ENCODE measurements at places on chromosomes 4 and X. TPM values are rescaled to one million over a fixed set of nuclear protein-coding genes. Genes with fewer than 3 reads are reported as not detected.

- H3K27ac ChIP-seq = no peak overlapping the region
- H3K4me1 ChIP-seq = no peaks in the 10 kb centered on the region
- H3K36me3 ChIP-seq = no peaks in the 10 kb centered on the region
- no peak overlapping the region for H3K4me3 ChIP-seq
- no peaks in the 10 kb centered on the region for H3K27me3 ChIP-seq
Measured at GRCh38 chrX:7223271-7223670, 75.3 kb upstream of the PUDP start.

GRCh38 chr4:159328766-159329165 lies 225.9 kb downstream of the RAPGEF2 start:
- peaks cover 31% of the 10 kb centered on the region for H3K36me3 ChIP-seq
- no peaks in the 10 kb centered on the region for H3K4me1 ChIP-seq
- no peak for DNase-seq
- no peak overlapping the region for H3K4me3 ChIP-seq
- no peaks in the 10 kb centered on the region for H3K27me3 ChIP-seq

GRCh38 chr4:56220261-56220660 lies 167.0 kb downstream of the AASDH start:
- no peak for DNase-seq
- H3K27ac ChIP-seq = no peak overlapping the region
- no peaks in the 10 kb centered on the region for H3K36me3 ChIP-seq
- H3K27me3 ChIP-seq = no peaks in the 10 kb centered on the region

GRCh38 chr4:2411786-2412510 lies 6.5 kb downstream of the ZFYVE28 start:
- H3K27me3 ChIP-seq = no peaks in the 10 kb centered on the region
- H3K27ac ChIP-seq = peak overlapping the region; percentile 67
- H3K36me3 ChIP-seq = no peaks in the 10 kb centered on the region
- no peak overlapping the region for H3K4me3 ChIP-seq
- no peak for DNase-seq
- peaks cover 39% of the 10 kb centered on the region for H3K4me1 ChIP-seq

DNA sequence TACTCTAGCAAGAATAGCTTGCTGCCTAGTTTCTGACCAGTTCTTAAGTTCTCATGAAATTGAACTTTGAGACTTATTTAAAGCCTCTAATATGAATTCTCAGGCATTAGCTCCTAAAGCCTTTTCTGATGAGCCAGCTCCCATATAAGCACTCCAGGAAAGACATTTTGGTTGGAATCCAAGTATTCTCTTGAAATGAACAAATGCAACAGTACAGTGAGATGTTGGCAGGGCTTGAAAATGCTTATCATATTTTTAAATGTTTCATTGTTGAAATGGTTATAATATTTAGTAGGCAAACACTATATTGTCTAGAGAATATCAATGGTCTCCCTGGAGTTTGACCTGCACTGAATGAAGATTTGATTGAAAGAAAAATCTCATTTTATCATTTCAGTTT lies 240.3 kb downstream of the ANK2 start:
- H3K36me3 ChIP-seq = peaks cover 17% of the 10 kb centered on the region
- no peak overlapping the region for H3K4me3 ChIP-seq
- no peak overlapping the region for H3K27ac ChIP-seq
- H3K27me3 ChIP-seq = no peaks in the 10 kb centered on the region
- no peak for DNase-seq
- H3K4me1 ChIP-seq = peaks cover 26% of the 10 kb centered on the region

DNA sequence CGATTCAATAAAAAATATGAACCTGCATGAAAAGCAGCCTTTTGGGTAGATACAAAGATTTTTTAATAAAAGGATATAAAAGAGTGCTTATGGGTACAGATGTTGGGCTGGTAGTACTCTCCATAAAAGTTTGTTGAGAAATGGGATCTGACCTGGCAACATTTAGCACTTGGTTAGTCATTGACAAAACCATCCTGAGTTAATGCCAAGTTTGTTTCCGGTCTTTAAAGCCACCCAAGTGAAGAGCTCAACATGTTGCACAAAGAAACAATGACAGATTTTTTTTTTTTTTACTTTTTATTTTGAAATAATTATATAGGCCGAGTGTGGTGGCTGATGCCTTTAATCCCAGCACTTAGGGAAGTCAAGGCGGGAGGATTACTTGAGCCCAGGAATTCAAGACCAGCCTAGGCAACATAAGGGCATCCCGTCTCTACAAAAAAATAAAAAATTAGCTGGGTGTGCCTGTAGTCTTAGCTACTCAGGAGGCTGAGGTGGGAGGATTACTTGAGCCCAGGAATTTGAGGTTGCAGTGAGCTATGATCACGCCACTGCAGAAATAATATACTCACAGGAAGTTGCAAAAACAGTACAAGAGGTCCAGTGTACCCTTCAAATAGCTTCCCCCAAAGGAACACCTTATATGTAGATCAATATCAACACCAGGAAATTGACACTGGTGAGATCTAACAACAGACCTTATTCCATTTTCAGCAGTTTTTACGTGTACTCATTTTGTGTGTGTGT lies 16.6 kb downstream of the CHST7 start:
- H3K27ac ChIP-seq = peak overlapping the region; percentile 9
- H3K4me1 ChIP-seq = no peaks in the 10 kb centered on the region
- DNase-seq = no peak
- H3K4me3 ChIP-seq = no peak overlapping the region
- no peaks in the 10 kb centered on the region for H3K27me3 ChIP-seq
- no peaks in the 10 kb centered on the region for H3K36me3 ChIP-seq

GRCh38 chrX:111131572-111131971 lies 35.6 kb downstream of the PAK3 start:
- H3K4me1 ChIP-seq = no peaks in the 10 kb centered on the region
- H3K27me3 ChIP-seq = no peaks in the 10 kb centered on the region
- no peak overlapping the region for H3K4me3 ChIP-seq
- no peaks in the 10 kb centered on the region for H3K36me3 ChIP-seq

CTAG1A gene
- total RNA-seq = not detected

DNA sequence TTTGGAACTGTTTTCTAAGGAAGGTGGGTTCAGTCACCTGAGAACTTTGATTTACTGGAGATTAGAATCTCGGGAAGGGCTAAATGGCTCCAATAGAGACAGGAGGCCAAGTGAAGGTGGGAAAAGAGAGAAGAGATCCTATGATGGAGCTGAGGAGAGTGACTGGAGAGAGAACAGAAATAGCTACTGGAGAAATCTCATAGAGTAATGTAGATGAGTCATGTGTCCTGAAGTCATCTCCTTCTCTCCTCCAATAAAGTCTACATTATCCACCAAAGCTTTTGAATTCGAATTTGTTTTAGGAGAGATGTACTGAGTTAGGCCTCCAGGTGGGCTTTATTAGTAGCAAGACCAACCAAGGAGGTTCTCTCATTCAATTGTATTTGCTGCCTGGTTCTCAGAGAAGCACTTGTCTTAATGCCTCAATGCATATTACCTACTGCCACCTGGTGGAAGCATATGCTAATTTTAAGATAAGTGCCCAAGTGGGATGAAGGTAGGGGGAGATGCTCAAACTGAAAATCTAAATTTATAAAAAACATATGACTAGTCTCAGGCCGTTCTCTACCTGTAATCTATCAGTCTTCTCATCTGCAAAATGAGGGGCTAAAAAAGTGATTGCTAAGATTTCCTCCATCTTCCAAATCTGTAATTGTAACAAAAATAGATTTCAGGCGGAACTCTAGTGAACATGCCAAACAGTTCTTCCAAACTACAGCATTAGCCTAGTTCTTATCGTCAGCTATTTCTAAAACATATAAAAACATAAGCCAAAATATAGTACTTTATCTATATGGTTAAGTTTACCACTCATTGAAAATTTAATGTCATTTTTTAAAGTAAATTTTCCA lies 24.4 kb downstream of the TXK start:
- DNase-seq = no peak
- H3K4me1 ChIP-seq = no peaks in the 10 kb centered on the region
- H3K4me3 ChIP-seq = no peak overlapping the region
- no peak overlapping the region for H3K27ac ChIP-seq
- no peaks in the 10 kb centered on the region for H3K27me3 ChIP-seq
- no peaks in the 10 kb centered on the region for H3K36me3 ChIP-seq

DNA sequence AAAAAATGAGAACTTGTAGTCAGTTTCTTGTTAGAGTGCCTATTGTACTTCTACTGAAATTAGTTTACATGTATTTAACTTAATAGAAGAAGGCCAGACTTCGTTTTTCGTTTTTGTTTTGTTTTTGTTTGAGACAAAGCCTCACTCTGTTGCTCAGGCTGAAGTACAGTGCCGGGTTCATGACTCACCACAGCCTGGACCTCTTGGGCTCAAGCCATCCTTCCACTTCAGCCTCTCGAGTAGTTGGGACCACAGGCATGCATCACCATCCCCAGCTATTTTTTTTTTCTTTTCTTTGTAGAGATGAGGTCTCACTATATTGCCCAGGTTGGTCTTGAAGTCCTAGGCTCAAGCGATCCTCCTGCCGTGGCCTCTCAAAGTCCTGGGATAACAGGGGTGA lies 793.9 kb downstream of the ADGRL3 start:
- no peak for DNase-seq
- H3K4me3 ChIP-seq = no peak overlapping the region
- no peaks in the 10 kb centered on the region for H3K36me3 ChIP-seq
- H3K27ac ChIP-seq = no peak overlapping the region
- H3K4me1 ChIP-seq = no peaks in the 10 kb centered on the region
- no peaks in the 10 kb centered on the region for H3K27me3 ChIP-seq

GRCh38 chr4:7902101-7902553 lies 37.5 kb downstream of the AFAP1 start:
- H3K27ac ChIP-seq = peak overlapping the region; percentile 56
- no peaks in the 10 kb centered on the region for H3K36me3 ChIP-seq
- DNase-seq = no peak
- H3K27me3 ChIP-seq = no peaks in the 10 kb centered on the region
- no peak overlapping the region for H3K4me3 ChIP-seq
- H3K4me1 ChIP-seq = peaks cover 62% of the 10 kb centered on the region

DNA sequence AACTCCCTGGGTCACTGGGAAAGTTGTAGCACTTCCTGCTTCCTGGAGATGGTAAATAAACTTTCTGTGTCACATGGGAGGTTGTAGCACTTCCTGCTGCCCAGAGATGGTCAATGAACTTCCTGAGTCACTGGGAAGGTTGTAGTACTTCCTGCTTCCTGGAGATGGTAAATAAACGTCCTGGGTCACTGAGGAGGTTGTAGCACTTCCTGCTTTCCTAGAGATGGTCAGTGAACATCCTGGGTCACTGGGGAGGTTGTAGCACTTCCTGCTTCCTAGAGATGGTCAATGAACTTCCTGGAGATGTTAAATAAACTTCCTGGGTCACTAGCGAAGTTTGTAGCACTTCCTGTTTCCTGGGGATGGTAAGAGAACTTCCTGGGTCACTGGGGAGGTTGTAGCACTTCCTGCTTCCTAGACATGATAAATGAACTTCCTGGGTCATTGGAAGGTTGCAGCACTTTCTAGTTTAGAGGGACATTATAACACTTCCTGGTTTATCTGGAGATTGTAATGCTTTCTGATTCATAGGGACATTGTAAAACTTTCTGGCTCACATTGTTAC lies 62.3 kb upstream of the CD99 start:
- H3K36me3 ChIP-seq = no peaks in the 10 kb centered on the region
- H3K27me3 ChIP-seq = no peaks in the 10 kb centered on the region
- DNase-seq = no peak

GRCh38 chr4:147335183-147335582 lies 145.7 kb upstream of the EDNRA start:
- H3K36me3 ChIP-seq = no peaks in the 10 kb centered on the region
- H3K4me1 ChIP-seq = no peaks in the 10 kb centered on the region
- DNase-seq = no peak
- H3K27ac ChIP-seq = no peak overlapping the region

Measured in right atrium auricular region (tissue), 2 donors.